ENCODE measurements at places on chromosomes 3 and 15. TPM values are rescaled to one million over a fixed set of nuclear protein-coding genes. Genes with fewer than 3 reads are reported as not detected.
A peak's percentile ranks its signal among the peaks of the same experiment; 100 is the strongest.

CNTN3 gene
- 7.3 TPM for total RNA-seq

- H3K4me1 ChIP-seq, result no peaks in the 10 kb centered on the region
- DNase-seq, result no peak
- H3K36me3 ChIP-seq, result no peaks in the 10 kb centered on the region
These were observed 128.5 kb downstream of the SERPINI1 start for GRCh38 chr3:167863811-167864551.

DNA sequence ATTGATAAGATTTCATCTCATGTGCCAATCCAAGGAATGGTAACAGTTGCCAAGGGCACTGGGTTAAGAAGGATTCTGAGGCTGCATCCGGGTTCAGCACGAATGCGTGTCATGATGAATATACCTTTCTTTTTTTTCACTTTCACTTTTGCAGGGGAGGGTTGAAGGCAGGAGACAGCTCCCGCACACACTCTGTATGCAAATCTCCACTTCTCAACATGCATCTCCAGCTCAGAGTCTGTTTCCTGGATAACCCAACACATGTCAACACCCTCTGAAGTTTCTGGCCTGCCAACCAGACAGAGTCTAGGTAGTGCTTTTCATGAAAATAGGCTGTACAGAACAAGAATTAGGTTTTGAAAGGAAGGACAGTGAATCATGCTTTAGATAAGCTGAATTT is 21.6 kb downstream of the B4GALT4 start:
- H3K36me3 ChIP-seq, result peaks cover 14% of the 10 kb centered on the region
- no peaks in the 10 kb centered on the region for H3K27me3 ChIP-seq

- peak; percentile 86 for DNase-seq
- H3K27ac ChIP-seq, result peak overlapping the region; percentile 100
- H3K27me3 ChIP-seq, result no peaks in the 10 kb centered on the region
- H3K4me1 ChIP-seq, result peaks cover 22% of the 10 kb centered on the region
- no peaks in the 10 kb centered on the region for H3K36me3 ChIP-seq
These were observed 1.1 kb downstream of the ZBTB20 start for GRCh38 chr3:115146032-115146417.

IQCH gene
- total RNA-seq, result 6.7 TPM

GRCh38 chr3:9932843-9933560 is 632 bp upstream of the CRELD1 start:
- H3K36me3 ChIP-seq, result no peaks in the 10 kb centered on the region
- H3K4me3 ChIP-seq, result peak overlapping the region; percentile 43
- H3K27ac ChIP-seq, result peak overlapping the region; percentile 94

PLSCR2 gene
- not detected for total RNA-seq

SV2B gene
- 20.4 TPM for total RNA-seq

POLQ gene
- 0.66 TPM for total RNA-seq

DNA sequence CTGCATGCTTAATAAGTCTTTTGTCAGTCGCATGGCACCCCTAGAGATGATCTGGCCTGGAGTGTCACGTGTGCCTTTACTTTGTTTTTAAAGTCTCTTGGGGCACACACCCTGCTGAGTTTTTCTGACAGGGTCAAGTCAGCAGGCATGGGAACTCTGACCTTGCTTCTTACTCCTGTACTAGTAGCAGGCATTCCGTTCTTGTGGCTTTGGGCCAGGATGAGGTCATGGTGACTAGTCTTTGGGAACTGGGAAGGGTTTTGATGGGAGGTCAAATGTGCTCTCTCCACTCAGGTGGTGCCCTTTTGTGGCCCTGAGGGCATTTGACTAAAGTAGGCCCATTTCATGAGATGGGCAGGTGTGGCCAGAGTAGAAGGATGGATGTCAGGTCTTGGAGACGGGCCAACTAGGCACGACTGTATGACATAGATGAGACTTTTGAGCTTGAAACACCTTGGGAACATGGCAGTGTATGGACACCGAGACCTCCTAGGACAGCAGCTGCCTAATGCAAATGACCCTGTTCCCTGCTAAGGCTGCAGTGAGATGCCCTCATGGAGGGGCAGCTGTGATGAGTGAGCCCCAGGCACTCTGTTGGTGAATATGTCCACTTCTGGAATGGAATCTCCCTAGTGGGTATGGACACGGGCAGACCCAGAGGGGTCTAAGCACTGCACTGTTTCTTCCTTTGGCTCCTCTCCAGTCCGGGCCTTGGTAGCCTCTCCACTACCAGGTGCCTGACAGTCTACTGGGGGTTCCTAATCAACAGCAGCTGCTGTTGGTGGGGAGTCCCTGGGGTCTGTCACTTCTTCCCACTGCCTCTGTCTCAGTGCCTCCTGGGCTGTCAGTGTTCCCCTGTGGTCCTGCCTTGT is 16.4 kb downstream of the SRPRB start:
- H3K4me3 ChIP-seq, result no peak overlapping the region
- no peaks in the 10 kb centered on the region for H3K27me3 ChIP-seq
- DNase-seq, result peak; percentile 97
- peaks cover 18% of the 10 kb centered on the region for H3K36me3 ChIP-seq
- no peak overlapping the region for H3K27ac ChIP-seq

IMPDH2 gene
- 92.6 TPM for total RNA-seq

ZNF654 gene
- total RNA-seq, result 4.3 TPM

SLC25A26 gene
- total RNA-seq, result 8.6 TPM

DNA sequence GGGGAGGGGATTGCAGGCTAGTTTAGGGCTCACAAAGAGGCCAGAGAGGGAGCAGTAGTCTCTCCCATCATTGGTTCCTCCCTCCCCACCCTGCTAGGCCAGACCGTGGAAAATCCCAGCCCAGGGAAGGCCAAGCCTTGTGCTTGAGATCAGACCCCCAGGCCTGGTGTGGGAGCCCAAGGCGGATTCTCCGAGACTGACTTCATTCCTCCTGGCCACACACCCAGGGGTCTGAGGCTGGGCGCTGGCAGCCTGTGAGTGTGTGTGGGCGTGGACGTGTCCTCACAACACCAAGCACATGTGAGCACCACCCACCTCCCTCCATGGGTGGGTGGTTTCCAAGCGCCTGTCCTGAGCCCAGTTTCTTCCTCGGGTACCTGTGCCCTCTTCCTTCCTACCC is 4.1 kb downstream of the LOXL1 start:
- no peak for DNase-seq
- H3K4me3 ChIP-seq, result no peak overlapping the region
- H3K4me1 ChIP-seq, result peaks cover 53% of the 10 kb centered on the region
- no peaks in the 10 kb centered on the region for H3K36me3 ChIP-seq

- no peaks in the 10 kb centered on the region for H3K36me3 ChIP-seq
- H3K27me3 ChIP-seq, result no peaks in the 10 kb centered on the region
- H3K4me1 ChIP-seq, result peaks cover 7% of the 10 kb centered on the region
- no peak for DNase-seq
- no peak overlapping the region for H3K4me3 ChIP-seq
- H3K27ac ChIP-seq, result no peak overlapping the region
These were observed 95.9 kb upstream of the ATP2B2 start for GRCh38 chr3:10601151-10601856.

UMPS gene
- 6.5 TPM for total RNA-seq

GRCh38 chr3:161096771-161097367 is 8.3 kb downstream of the B3GALNT1 start:
- H3K36me3 ChIP-seq, result no peaks in the 10 kb centered on the region
- H3K27ac ChIP-seq, result no peak overlapping the region
- peaks cover 19% of the 10 kb centered on the region for H3K4me1 ChIP-seq
- peak; percentile 45 for DNase-seq
- no peaks in the 10 kb centered on the region for H3K27me3 ChIP-seq

- no peaks in the 10 kb centered on the region for H3K27me3 ChIP-seq
- no peak overlapping the region for H3K27ac ChIP-seq
- no peaks in the 10 kb centered on the region for H3K36me3 ChIP-seq
- no peaks in the 10 kb centered on the region for H3K4me1 ChIP-seq
These were observed 65.0 kb downstream of the TRIM69 start for GRCh38 chr15:44801364-44801763.

ALG1L2 gene
- not detected for total RNA-seq

DNA sequence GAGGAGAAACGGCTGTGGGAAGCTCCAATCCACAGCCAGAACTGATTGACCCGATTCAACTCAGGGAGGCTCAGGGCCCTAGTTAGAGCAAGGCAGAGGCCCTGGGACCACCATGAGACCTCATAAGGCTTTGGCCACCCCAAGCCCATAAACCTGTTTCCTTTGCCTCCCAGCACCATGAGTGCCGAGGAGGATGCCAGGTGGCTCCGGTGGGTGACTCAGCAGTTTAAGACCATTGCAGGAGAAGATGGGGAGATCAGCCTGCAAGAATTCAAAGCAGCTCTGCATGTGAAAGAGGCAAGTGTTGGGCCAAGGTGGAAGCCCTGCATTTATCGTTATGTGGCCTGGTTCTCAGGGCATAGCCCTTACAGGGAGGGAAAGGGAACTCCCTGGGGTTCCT is 11.9 kb downstream of the NOX5 start:
- H3K4me3 ChIP-seq, result no peak overlapping the region
- DNase-seq, result no peak
- no peak overlapping the region for H3K27ac ChIP-seq
- H3K36me3 ChIP-seq, result no peaks in the 10 kb centered on the region
- H3K27me3 ChIP-seq, result no peaks in the 10 kb centered on the region

DNA sequence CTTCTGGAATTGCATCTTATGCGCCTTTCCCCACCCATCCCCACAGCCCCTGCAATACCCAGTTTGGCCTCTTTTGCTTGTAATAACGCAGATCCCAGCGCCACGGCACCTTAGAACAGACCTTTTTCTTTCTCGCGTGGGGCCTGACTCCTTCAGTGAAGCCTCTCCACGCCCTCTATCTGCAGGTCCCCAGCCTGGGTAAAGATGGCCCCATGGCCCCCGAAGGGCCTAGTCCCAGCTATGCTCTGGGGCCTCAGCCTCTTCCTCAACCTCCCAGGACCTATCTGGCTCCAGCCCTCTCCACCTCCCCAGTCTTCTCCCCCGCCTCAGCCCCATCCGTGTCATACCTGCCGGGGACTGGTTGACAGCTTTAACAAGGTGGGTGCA is 594 bp downstream of the CRELD1 start:
- peaks cover 35% of the 10 kb centered on the region for H3K4me1 ChIP-seq
- DNase-seq, result peak; percentile 22

Data from body of pancreas (tissue), 4 donors.